Activated T-cell treated with anti-CD3 and anti-CD28 coated beads, Interleukin-2, amount 50 U/mL, for 24 hours (primary cell): ENCODE measurements at places on chromosomes 4 and X.

- no peak for DNase-seq
Measured at GRCh38 chrX:68999356-68999755, 165.9 kb downstream of the PJA1 start.

DNA sequence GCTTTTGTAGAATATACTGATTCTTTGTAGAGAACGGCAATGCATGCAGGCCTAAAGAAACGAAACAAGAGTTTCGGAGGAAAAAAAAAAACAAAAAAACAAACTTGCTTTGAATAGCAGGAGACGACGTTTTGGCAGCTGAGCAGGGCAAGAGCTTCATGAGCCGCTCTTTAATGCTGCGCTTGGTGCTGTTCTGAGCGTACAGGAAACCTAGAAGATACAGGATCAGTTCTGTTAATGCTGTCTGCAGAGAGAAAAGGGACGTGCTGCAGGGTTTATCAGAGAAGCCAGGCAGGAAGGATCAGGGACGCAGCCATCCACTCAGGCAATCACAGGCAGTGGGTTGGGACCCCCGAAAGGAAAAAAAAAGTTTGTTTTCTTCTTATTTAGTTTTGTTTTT, 182.2 kb downstream of the PACRGL start:
- no peak for DNase-seq

GRCh38 chr4:89836897-89837384, at the start of gene SNCA:
Gene SNCA (minus strand): TSS chr4:89837161. CDS start chr4:89835667, 1,494 bp downstream.
- DNase-seq, result peak; percentile 57

DNA sequence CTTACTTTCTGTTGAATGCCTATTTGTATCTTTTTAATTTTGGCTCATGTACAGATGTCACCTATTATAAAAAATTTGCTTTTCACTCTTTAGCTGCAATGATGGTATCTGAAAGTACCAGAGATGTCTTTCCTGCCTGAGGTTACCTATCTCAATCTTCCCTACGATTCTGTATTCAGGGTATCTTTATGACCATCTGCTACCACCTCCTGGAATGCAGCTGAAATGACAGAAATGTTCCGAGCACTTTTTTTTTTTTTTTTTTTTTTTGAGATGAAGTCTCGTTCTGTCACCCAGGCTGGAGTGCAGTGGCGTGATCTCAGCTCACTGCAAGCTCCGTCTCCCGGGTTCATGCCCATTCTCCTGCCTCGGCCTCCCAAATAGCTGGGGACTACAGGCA, 136.4 kb downstream of the REPS2 start:
- DNase-seq, result no peak

- no peak for DNase-seq
Measured at GRCh38 chr4:139973015-139973414, 181.0 kb downstream of the MAML3 start.

DNA sequence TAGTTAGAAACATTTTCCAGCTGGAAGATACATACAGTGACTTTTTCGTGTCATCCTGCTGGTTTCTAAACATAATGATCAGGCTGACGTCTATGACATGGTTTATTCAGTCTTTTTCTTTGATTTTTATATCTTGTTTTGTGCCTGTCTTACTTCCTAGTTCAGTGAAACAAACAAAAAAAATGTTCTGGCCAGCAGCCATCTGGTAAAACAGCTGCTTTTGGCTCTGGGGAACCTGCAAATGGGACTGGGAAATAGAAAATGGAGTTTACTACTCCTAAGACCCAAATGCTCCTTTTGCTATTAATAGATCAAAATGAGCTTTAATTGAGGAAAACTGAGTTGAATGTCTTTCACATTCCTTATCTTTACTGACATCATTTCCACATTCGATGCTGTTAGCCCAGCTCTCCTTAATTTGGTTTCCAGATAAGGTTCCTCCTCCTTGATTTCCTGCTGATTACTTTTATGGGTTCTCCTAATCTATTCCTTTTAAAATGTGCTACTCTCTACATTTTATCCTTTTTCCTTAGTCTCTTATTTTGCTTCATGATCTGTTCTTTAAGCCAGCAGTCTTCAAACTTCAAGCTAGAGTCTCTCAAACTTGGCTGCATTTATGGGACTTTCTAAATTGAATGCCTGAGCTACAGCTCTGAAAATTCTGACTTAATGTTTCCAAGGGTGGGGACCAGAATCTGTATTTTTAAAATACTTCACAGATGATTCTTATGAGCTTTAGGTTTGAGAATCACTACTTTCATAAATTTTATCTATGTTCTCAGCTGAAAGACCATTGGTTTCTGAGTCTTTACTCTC, 499.5 kb downstream of the ANKRD50 start:
- no peak for DNase-seq

DNA sequence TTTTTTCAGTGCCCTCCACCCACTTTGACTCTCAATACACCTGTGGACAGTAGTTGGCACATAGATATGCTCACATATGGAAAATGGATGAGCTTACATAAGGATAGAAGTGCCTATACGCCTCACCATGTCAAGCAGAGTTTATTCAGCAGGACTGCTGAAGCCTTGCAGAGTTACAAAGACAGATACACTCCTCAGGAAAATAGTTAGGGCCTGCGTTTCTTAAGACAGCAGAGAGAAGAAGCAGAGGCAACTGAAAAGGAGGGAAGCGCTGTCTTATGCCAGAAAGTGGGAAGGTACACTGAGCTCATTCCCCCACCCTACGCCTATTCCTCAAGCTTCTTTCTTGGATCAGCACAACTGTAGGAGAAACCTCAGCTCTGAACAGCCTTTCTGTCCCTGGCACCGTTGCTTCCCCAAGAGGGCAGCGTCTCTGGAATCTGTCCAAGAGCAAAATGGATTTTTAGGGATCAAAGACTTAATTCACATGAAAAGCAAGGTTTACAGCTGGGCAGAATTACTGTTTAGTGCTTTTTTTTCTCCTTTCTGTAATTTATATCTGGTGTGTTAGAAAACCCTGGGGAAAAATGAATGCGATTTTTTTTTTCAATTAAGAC, 37.3 kb upstream of the MBTPS2 start:
- DNase-seq, result no peak
